ENCODE measurements at places on chromosomes 16 and 17. TPM values are rescaled to one million over a fixed set of nuclear protein-coding genes. Genes with fewer than 3 reads are reported as not detected.

- peak; percentile 29 for ATAC-seq
Measured at GRCh38 chr17:63549289-63549945, 860 bp upstream of the DCAF7 start.

DNA sequence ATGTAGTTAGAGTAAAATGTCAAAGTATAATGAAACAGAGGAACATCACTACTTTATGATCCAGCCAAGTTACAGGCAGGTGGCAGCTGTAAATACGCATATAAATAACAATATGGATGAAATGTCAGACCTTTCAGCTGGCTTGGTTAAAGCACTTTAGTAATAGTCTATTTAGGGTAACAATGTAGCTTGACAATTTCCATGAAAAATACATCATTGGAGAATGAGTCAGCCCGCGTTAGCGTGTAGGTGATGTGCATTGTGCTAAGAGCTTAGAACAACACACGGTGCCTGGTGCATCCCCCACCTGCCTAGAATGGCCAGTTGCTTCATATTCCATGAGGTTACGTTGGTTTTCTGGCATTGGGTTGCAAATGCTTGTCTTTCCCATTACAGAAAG, 119.4 kb downstream of the RBFOX1 start:
- ATAC-seq, result no peak

DNA sequence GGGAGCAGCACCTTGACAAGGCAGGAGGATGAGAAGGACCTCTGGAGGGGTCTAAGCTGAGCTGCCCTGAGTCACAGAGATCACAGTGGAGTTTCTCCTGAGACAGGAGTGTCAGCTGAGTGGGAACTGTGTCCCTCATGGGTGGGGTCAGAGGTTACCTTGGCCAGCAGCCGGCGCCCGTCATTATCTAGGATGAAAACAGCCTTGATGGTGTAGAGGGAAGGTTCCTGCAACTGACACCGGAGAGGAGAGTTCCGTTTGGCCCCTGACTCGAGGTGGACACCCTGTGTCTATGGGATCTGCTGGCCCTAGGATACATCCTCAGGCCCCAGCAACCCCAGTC, 933 bp downstream of the COPZ2 start:
- no peak for ATAC-seq

DNA sequence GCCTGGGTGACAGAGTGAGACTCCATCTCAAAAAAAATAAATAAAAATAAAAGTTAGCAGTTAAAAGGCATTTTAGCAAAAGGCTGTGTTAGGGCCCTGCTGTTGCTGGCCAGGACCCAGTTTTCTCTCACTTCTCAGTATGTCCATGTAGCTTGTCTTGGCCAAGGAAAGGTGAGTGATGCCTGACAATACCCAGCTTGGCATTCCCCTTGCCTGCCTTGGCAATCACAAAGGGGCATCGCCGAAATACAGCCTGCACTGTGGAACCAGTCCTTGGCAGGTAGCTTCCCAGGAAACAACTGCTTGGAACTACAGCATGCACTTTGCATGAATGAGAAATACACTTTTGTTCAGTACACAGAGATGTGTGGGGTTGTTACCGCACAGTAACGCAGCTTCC, 61.7 kb downstream of the DNAH17 start:
- no peak for ATAC-seq

- ATAC-seq, result peak; percentile 41
Measured at GRCh38 chr17:79446399-79447009, 164.3 kb downstream of the RBFOX3 start.

Gene RANBP10
- total RNA-seq, result 4.3 TPM

Gene RNF167
- total RNA-seq, result 74.1 TPM

Gene CCDC154
- total RNA-seq, result 2.0 TPM

Gene MTSS2
- 32.2 TPM for total RNA-seq

Gene METTL22
- total RNA-seq, result 30.4 TPM

Gene NDRG4
- total RNA-seq, result 8.4 TPM
